ENCODE measurements at places on chromosomes 5 and 9.

GRCh38 chr5:179417696-179418095 is 72.4 kb upstream of the ADAMTS2 start:
- DNase-seq: no peak

GRCh38 chr5:72630081-72630480 is 122.9 kb upstream of the ZNF366 start:
- DNase-seq: no peak

- no peak for DNase-seq
These were observed 36.4 kb downstream of the SREK1 start for GRCh38 chr5:66180282-66181155.

DNA sequence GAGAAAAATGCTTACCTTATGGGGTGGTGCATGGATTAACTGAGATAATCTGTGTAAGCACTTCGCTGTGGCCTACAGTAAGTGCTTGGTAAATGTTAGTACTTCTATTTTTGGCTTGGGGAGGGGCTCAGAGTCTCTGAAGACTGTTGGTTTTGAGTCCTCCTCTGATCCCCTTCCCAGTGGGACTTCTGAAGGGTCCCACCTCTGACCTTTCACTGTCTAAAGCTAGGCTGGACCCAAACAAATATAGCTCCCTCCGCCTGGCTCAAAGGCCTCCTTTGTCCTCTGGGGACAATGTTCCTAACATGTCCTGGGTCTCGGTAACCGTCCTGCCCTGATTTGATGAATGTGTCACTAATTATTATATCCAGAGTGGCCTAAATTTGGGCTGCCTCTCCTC is 34.8 kb downstream of the CAMK2A start:
- DNase-seq: no peak

- peak; percentile 11 for DNase-seq
These were observed 300.6 kb downstream of the TMEM38B start for GRCh38 chr9:105994970-105995369.

DNA sequence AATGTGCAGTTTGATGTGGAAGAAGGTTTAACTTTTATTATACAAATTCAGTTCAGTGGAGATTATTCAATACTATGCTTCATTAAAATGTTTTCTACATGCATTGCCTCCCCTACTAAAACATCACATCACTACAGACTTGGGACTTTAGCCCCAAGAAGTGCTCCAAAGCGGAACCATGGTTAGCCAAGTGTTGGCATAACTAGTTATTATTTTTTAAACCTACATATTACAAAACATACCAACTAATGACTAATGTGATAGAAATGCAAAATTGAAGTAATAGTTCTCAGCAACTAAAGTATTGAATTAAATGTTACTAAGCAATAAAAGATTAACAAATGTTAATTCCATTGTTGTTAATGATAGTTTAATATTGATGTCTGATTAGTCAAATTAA is 74.5 kb downstream of the XRCC4 start:
- peak; percentile 27 for DNase-seq

DNA sequence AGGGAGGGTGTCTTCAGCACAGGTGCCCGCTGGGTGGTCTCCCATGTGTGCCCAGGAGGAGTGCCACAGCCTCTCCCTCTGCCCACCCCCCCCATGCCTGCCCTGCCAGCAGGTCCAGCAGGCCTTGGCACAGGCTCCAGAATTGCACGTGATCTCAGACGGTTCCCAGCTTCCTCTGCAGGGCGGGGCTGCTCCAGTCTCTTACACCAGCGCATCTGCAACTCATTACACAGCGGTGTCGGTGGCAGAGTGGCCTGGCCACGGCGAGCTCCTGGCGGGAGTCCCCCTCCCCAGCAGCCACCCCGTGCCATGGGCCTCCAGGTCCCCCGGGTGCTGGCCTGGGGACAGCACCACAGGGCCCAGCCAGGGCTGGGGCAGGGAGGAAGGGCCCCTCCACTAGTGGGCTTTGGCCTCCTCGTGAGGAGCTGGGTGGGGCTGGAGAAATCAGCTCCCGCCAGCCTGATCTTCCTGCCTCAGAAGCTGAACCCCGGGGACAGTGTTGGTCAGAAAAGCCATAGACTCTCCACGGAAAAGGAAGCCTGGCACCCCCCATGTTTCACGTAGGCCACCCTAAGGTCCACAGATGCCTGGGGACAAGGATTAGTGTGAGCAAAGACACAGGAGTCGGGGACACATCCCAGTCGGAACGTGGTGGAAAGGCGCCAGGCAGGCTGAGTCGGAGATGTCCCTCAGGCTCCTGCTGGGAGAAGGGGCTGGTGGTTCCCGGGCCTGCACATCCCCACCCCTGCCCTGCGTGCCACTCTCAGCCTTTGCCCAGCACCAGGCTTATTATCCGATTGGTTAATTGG is 40.2 kb downstream of the RXRA start:
- peak; percentile 74 for DNase-seq

- peak; percentile 56 for DNase-seq
These were observed 66.8 kb downstream of the TSPAN17 start for GRCh38 chr5:176714067-176714466.

- DNase-seq: no peak
These were observed 52.6 kb downstream of the SAR1B start for GRCh38 chr5:134580001-134580460.

DNA sequence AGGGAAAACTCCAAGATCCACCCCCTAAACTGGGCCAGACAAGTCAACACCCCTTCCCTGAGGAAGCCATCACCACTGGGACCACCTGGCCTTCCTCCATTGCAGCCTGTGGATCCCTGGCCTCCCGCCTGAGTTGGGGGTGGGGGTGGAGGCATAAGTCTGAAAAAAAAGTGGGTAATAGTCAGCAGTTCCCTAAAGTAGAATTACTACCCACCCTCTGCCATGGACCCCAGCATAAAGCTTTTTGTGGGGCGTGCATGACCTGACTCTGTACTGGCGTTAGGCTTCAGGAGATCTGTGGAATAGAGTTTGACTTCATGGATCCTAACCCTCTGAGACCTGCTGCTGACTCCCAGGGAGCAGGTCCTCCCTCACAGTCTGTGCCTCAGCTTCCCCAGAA is 2.0 kb upstream of the CXXC5 start:
- no peak for DNase-seq

GRCh38 chr5:124844371-124844920 is 98.0 kb upstream of the ZNF608 start:
- DNase-seq: no peak

DNA sequence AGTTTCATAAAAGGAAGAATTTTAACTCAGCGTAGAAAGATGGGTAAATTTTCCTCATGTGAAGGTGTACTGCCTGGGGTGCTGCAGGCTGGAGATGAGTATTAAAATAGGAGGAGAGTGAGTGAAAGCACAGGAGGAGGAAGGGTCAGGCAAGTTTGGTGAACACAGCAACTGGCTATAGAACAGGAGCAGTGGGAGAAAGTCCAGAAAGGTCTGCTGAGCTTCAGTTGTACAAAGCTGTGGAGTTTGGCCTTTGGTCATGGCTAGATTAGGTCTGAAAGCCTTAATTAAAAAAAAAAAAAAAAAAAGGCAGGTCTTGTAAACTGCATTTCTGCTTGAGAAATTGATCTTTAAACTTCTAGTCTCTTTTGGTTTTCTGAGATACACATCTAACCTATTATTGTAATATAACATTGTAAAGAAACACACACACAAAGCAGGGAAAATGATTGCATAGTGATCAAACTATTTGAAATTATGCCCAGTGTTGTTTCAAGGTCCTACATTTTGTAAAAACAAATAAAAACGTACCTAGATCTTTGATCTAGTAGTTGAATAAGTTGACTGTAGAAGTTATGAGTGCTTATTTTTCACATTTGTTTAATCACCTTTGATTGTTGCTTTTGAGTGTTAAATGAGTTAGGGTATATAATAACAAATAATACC is 43.6 kb downstream of the MAP3K1 start:
- DNase-seq: no peak

GRCh38 chr5:22496666-22497065 is 356.5 kb downstream of the CDH12 start:
- DNase-seq: no peak

DNA sequence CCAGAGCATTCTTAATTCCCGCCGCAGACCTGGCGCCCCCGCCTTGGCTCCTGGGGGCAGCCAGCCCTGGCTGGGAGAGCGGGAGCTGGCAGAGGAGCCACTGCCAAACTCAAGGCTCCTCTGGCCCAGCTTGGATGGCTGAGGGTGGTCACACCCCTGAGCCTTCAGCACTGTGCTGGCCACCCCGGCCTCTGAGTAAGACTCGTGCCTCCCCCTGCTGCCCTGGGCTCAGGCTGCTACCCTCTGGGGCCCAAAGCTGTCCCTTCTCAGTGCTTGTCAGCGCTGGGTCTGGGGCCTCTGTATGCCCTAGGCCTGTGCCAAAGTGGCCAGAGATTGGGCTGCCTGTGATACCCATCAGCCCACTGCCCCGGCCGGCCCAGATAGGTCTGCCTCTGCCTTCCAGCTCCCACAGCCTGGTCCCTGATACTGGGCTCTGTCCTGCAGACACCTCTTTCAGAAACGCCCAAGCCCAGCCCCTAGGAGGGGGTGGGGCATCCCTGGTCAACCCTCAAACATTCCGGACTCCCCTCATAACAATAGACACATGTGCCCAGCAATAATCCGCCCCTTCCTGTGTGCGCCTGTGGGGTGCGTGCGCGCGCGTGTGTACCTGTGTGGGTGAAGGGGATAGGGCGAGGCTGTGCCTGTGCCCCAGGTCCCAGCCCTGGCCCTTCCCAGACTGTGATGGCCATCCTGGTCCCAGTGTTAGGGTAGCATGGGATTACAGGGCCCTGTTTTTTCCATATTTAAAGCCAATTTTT is 4.4 kb upstream of the PRR7 start:
- no peak for DNase-seq

- no peak for DNase-seq
These were observed 774.2 kb upstream of the COX7C start for GRCh38 chr5:85843535-85843934.

DNA sequence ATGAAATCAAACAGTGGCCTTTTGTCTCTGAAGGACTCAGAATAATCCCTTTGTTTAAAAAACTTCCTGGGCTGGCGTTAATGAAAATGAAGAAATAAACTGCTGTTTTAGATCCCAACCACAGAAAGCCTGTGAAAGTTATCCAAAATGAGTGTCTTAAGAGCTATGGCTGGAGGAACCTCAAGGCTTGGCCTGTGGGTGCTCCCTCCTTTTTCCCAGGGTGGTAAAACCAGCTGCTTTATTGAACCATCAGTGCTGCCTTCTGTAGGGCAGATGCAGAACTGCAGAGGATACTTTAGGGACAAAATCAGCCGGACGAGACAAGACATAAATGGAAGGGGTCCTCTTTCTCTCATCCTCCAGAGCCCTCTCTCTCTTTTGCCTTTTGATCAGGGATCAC is 100.9 kb downstream of the SMARCA2 start:
- peak; percentile 40 for DNase-seq

GRCh38 chr5:169914766-169915165 is 65.5 kb downstream of the INSYN2B start:
- no peak for DNase-seq

DNA sequence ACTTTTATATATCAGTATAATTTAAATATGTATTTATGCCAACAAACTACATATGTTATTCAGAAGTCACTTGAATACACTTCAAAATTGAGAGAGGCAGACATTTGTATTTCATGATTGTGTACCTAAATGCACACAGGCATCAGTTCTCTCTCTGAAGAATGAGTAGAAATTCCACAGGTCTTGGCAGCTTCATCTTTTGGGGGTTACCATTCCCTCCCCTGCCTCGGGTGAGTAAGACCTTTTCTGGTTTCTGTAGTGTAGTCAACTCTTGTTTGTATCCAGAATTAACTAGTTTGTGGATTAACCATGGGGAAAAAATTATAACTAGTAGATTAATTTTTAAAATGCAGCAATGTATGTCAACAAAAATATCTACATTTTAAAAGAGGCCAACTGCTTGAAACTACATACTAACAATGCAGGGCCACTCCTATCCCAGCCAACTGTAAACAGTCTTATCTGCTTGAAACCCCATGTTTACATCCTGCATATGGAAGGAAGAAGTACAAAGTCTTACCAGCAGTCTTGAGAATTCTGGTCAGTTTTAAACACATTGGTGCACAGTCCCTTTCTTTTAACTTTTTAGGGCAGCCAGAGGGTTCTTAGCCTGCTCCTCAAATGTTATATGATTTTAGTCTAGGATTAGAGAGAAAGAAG is 339.6 kb upstream of the KIF2A start:
- DNase-seq: no peak

DNA sequence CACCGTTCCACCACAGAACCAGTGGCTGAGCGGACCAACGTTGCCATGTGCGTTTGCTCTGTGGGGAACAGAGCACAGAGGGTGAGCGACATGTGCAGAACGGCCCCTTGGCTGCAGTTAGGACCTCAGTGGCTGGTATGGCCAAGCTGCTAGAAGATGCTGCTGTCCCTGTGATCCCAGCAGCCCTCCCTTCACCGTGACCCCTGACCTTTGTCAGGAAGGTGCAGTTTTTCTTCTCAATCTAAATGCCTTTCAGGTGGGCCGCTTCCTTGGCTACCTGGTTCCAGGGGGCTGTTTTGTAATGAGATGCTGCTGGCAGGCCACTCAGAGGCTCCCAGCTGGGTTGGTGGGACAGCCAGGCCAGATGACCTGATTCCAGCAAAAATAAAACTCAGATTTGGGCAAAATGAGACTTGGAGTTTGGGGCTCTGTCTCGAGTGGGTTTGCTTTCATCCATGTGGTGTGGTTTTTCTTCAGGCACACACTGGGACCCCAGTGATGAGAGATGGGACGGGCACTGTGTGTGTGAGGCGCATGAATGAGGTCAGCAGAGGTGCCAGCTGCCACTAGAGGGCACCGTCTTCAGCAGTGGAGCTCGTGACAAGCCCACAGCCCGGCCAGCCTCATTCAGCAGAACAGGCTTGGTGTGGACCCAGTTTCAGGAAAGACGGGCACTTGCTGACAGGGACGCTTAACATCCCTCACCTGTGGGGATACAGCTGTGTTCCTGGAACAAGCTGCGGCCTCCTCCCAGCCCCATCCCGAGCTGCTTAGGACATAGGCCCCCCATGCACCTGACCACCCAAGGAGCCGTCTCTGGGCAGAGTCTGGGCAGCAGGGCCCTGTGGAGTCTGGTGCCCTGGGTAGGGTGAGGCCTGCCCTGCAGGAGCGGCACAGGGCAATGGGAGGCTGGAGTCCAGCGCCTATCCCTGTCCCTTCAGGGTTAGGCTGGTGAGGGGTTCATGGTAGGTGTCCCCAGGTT is 4.1 kb downstream of the MRPS2 start:
- DNase-seq: peak; percentile 64

- no peak for DNase-seq
These were observed 367.0 kb upstream of the DAP start for GRCh38 chr5:11128021-11128420.

GRCh38 chr9:18798508-18799290 is 234.3 kb downstream of the SAXO1 start:
- DNase-seq: no peak

DNA sequence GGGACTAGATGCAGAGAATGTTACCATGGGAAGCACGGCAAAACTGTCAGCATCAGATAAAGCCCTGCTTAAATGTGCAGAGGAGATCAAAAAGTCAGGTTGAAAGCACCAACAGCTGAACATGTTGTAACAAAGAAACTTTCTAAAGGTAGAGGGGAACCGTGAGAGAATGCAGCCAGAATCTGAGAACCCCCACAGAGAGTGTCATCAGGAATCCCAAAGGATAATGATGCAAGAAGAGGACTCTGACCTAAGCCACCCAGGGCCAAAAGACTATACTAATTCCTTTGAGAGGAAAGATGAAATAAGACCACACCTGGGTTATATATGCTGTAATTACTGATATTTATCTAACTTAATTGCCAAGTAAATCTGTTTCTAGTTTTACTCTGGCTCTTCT is 116.6 kb downstream of the PCSK1 start:
- DNase-seq: no peak

- DNase-seq: no peak
These were observed 623.7 kb downstream of the BNC2 start for GRCh38 chr9:16246785-16247184.

GRCh38 chr9:121568343-121569265 is 69.0 kb upstream of the GGTA1 start:
- peak; percentile 82 for DNase-seq

GRCh38 chr5:79193643-79194042 is 42.3 kb upstream of the JMY start:
- DNase-seq: peak; percentile 36

Measured in ELR (cell line).